Temporal lobe (tissue), 4 donors: ENCODE measurements at places on chromosomes 11 and 22. TPM values are rescaled to one million over a fixed set of nuclear protein-coding genes. Genes with fewer than 3 reads are reported as not detected.

Gene HEPN1
- not detected for total RNA-seq

Gene UBQLN3
- total RNA-seq = under 0.01 TPM

Gene MPEG1
- 1.7 TPM for total RNA-seq

Gene PRRG4
- under 0.01 TPM for total RNA-seq

Gene SPA17
- total RNA-seq = 5.4 TPM

Gene SNX15
- 11.8 TPM for total RNA-seq

Gene CHST1
- 12.5 TPM for total RNA-seq

Gene ARRB1
- 49.4 TPM for total RNA-seq

Gene RAB1B
- 34.2 TPM for total RNA-seq

Gene HPX
- 1.5 TPM for total RNA-seq

Gene RTN4R
- 7.6 TPM for total RNA-seq

Gene HTR3A
- total RNA-seq = 0.74 TPM

Gene MS4A6E
- not detected for total RNA-seq

Gene ABTB2
- 4.2 TPM for total RNA-seq

Gene PDE2A
- total RNA-seq = 80.4 TPM

Gene PKNOX2
- total RNA-seq = 5.4 TPM

Gene IGLL1
- not detected for total RNA-seq

Gene LARGE1
- 31.2 TPM for total RNA-seq

Gene WT1
- not detected for total RNA-seq

Gene MMP8
- total RNA-seq = 0.25 TPM

Gene NCAPD3
- total RNA-seq = 11.3 TPM

Gene GLYATL2
- 0.74 TPM for total RNA-seq

Gene APOL4
- total RNA-seq = 9.3 TPM

Gene POU2F3
- total RNA-seq = not detected

Gene GRIK4
- total RNA-seq = 4.4 TPM

Gene TMEM258
- total RNA-seq = 17.2 TPM

Gene OR5P2
- not detected for total RNA-seq

Gene LINC01488
- total RNA-seq = not detected

Gene LGALS12
- not detected for total RNA-seq

Gene SYT7
- 27.5 TPM for total RNA-seq

Gene POU2AF2
- total RNA-seq = not detected

Gene MS4A6A
- 0.98 TPM for total RNA-seq

Gene C1QTNF6
- total RNA-seq = 2.0 TPM

Gene WNT7B
- total RNA-seq = 2.7 TPM

Gene SNRPD3
- total RNA-seq = 119 TPM

Gene CHRM1
- 8.9 TPM for total RNA-seq

Gene TRIM51
- not detected for total RNA-seq

Gene MMP1
- total RNA-seq = not detected

Gene SGSM1
- 10.1 TPM for total RNA-seq

Gene MUC6
- total RNA-seq = under 0.01 TPM

Gene THY1
- total RNA-seq = 21.4 TPM

Gene CHORDC1
- 43.5 TPM for total RNA-seq

Gene OR4C6
- not detected for total RNA-seq

Gene GRIA4
- 56.5 TPM for total RNA-seq

Gene BACE1-AS
- 6.9 TPM for total RNA-seq

Gene MS4A3
- total RNA-seq = 0.98 TPM

Gene EML3
- 4.2 TPM for total RNA-seq

Gene TEAD1
- total RNA-seq = 22.1 TPM

Gene ST14
- 0.25 TPM for total RNA-seq

Gene NRIP3
- total RNA-seq = 16.7 TPM

Gene APOC3
- not detected for total RNA-seq

Gene NDUFS3
- total RNA-seq = 42.3 TPM

Gene VWCE
- 1.5 TPM for total RNA-seq
